Naive B cell (primary cell): ENCODE measurements at places on chromosomes 2 and 18. TPM values are rescaled to one million over a fixed set of nuclear protein-coding genes. Genes with fewer than 3 reads are reported as not detected.
A peak's percentile ranks its signal among the peaks of the same experiment; 100 is the strongest.

DNA sequence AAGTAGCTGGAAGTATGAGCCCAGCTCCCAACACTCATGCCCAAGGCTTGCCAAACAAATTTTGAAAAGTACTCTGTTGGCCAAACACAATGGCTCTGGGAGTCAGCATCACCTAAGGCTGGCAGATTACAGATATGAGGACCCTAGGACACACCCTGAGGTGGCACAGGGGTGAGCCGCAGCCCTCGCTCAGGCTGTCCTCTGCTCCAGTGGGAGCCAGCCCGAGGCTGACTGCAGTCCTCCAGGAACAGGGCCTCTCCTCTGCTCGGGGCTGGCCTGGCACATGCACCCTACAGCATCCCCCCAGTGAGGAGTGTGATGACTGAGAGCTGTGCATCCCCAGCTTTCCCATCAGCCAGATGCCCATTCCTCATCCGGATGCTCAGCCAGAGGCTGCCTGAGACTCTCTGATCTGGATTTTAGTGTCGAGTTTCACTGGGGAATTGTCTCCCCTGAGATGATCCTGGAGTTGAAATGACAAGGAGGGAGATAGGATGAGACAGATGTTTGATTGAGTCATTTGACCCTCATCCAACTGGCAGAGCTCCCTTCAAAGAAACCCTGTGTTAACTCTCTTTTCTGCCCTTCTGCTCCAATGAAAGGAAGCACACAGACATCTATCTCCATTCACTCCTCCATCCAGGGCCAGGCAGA, 269.3 kb upstream of the NCKAP5 start:
- DNase-seq, result no peak

CREG2 gene
- not detected for polyA plus RNA-seq

- no peak for DNase-seq
Measured at GRCh38 chr18:11392292-11392691, 217.1 kb upstream of the SLC35G4 start.

ITGB6 gene
- polyA plus RNA-seq, result not detected

RBM44 gene
- polyA plus RNA-seq, result not detected

GRCh38 chr2:240255165-240255491, 114.7 kb upstream of the OTOS start:
- DNase-seq, result no peak

TGFA gene
- not detected for polyA plus RNA-seq

DNA sequence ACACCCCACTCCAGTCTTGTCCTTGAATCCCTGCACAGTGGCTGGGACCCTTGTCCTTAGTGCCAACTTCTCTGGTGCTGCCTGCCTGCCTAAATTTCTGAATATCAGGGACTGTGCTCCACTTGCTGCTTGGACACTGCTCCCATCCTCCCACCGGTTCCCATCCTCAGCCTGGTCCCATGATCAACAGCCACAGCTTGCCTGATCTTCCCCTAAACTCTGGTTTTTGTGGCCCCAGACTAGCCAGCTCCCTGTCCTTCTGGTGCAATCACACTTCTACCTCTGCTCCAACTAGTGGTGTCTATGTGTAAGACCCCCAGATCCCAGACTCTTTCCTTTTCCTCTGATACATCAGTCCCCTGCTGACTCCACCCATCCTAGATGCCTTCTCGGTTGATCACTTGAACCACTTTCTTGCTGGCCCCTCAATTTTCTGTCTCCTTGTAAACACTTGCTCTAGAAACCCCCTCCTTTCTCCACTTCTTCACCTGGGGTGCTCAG, 37.2 kb upstream of the POLE4 start:
- DNase-seq, result no peak

DNA sequence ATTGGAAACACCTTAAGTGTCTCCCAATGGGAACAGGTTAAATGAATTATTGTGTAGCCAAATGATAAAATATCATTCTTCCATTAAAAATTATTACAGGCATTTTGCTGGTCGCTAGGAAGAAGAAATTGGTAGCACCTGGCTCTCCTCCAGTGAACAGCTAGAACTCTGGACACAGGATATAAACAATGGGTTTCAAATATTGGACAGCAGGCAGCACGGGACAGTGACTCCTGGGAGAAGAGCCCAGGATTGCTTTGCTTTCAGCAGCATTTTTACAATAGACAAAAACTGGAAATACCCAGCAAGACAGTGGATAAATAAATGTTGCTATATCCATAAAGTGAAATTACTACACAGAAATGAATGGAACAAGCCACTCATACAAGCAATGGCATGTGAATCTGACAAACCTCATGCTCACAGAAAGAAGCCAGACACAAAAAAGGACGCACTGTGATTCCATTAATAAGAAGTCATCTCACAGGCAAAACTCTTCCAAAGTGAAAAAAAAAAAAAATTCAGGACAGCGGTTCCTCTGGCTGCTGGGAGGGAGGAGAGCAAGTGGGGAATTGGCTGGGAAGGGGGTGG, 50.5 kb downstream of the LAMA1 start:
- DNase-seq, result no peak

CTAGE1 gene
- not detected for polyA plus RNA-seq

DNA sequence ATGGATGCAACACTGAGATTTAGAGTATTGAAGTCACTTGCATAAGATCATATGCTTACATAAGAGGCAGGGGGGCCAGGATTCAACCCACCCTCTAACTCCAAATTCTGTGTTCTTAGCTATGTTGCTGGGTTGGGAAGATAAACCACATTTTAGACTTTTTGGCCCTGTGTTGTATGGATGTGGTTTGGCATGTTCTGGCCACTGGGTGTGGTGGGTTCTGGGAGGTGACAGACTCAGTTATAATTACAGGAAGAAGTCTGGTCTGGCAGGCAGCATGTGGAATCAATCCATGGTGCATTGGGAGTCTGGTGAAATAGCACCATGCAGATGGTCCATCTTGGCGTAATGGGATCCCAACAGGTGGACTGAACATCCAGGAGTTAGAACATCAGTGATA, 138.9 kb downstream of the LTBP1 start:
- DNase-seq, result no peak

EHBP1 gene
- 1.4 TPM for polyA plus RNA-seq

GRCh38 chr2:190791976-190792575, 88.5 kb upstream of the GLS start:
- DNase-seq, result no peak

GRCh38 chr2:136767030-136767429, 1.7 kb downstream of the THSD7B start:
- no peak for DNase-seq

- no peak for DNase-seq
Measured at GRCh38 chr2:143175438-143175837, 46.2 kb downstream of the ARHGAP15 start.

RGPD6 gene
- 2.9 TPM for polyA plus RNA-seq

DNA sequence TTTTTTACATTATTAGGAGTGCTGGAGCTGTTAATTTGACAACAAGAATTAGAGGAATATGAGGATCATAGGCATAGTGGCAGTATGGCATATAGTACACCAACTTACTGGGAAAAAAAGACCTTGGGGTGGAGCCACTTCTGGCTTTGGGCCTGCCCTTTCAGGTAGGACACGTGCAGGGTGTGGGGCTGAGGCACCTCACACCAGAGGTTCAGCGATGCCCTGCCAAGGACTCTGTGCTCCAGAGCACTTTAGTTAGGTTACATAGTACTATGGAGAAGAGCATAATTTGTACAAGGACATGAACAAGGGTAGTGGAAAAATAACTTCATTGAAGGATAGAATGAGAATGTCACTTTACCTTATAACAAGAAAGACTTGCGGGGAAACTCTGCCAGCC, 77.1 kb upstream of the CD302 start:
- no peak for DNase-seq

DNA sequence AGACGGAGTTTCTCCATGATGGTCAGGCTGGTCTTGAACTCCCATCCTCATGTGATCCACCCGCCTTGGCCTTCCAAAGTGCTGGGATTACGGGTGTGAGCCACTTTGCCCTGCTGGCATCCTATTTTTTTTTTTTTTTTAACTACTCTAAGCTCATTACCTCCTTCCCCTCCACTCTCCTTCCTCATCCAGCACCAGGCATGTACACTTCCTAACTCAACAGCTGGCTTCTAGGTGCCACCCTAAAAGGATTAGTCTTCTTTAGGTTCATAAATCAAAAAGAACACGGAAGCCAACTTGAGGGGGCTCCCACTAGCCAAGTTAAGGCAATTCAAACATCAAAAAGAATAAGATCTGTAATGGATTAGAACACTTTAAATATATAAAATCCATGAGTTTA, 70.6 kb upstream of the TEX51 start:
- DNase-seq, result no peak

DNA sequence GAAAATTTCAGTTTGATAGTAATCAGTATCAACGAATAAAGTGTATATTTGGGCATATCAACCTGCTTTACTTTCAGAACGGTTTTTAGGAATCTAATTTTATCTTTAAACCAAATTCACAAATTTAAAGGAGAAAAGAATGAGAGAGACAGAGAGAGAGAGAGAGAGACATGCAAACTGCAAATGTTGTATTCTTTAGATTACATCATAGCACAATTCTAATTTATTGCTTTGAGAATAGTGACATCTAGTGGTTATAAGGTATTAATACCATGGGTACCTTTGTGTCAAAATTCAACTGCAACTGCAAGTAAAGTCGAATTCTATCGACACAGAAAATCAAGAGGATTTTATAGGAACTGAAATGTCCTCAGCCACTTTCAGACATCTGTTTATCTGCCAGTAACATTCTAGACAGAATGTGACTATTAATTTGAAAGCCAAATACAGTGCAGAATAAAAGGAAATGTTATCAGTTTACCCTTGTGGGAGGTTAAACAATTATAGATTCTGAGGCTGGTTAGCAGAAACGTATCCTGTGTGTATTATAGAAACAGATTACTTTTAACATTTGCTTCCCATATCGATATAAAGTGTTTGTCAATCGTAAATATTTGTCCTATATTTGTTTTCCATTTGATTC, 529.8 kb upstream of the VRK2 start:
- DNase-seq, result peak; percentile 11

GRCh38 chr2:12428786-12429185, 287.9 kb upstream of the TRIB2 start:
- DNase-seq, result no peak

DNA sequence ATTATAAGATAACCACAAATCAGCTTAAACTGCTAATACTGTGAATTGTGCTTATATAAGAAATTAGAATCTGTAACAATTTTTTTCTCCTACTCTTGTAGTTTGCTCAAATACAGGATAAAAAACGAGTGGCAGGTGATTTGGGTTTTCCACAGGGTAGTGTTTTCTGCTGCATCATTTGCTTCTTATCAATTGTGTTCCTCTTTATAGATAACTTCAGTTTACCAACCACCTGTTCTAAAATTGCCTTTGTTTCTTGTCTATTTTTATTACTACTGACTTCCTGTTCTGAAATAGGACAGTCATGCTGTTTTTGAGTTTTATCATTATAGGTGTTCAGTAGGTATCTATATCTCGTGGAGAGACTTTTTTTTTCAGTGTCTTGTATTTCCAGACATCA, 56.9 kb downstream of the MFSD6 start:
- no peak for DNase-seq

DNA sequence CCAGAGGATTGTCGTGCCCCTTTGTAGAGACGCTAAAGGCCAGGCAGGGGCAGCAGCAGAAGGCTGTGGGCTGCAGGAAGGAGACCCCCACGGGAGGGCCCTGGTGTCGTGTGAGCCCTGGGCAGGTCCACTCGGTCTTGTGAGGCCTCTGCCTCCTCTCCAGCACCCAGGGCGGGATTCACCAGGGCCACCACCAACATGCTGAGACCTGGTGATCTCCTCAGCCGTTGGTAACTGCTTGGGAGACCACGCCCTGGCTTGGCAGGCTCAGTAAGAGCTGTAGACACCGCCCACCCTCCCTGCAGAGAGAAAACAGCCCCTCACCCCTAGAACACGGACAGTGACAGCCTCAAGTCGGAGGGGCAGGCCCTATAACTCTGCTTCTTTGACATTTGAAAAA, 21.1 kb downstream of the MBP start:
- DNase-seq, result no peak

GRCh38 chr2:58497168-58497567, 256.0 kb upstream of the FANCL start:
- DNase-seq, result no peak

DNA sequence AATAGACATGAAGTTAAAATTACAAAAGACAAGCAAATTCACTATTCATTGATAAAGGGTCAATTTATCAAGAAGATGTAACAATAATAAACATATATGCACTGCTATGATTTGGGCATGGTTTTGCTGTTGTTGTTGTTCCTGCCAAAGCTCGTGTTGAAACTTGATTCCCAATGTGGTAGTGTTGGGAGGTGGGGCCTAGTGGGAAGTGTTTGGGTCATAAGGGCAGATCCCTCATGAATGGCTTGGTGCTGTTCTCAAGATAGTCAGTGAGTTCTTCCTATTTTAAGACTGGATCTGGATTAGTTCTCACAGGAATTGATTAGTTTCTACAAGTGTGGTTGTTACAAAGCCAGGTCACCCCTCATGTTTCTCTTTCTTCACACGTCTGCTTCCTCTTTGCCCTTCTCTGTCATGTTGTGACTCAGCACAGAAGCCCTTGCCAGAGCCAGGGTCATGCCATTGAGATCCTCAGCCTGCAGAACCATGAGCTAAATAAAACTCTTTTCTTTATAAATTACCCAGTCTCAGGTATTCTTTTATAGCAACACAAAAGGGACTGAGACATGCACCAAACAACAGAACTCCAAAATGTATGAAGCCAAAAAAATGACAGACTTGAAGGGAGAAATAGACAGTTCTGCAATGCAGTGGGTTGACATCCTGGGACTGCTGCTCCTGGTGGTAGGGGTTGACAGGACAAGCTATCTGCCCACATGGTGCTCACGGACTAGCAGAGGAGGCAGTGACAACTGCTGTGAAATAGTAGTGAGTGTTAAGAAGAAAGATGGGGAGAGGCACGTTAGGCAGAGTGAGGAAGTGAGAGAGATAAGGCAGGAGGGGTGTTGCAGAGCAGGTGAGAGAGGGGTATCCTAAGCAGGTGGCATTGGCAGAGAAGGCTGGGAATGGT, 18.6 kb upstream of the SKA1 start:
- DNase-seq, result peak; percentile 30

GRCh38 chr2:41878056-41878455, 169.8 kb upstream of the PKDCC start:
- no peak for DNase-seq

ST6GAL2 gene
- not detected for polyA plus RNA-seq

DNA sequence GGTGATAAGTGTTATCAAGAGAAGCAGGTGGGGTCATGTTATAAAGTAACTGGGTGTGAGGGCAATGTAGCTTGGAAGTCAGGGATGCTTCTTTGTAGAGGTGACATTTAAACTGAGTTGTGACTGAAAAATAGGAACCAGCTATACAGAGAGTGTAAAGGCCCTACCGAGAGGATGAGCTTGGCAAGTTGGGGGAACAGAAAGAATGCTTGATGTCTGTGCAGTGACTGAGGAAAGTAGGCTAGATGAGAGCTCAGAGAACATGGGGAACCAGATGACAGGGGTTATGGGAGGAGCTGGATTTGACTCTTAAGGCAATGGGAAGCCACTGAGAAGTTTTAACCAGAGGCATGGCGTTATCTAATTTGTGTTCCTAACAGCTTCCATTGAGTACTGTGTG, 115.3 kb downstream of the DOCK10 start:
- DNase-seq, result no peak

GRCh38 chr2:164757934-164758695, 83.5 kb downstream of the COBLL1 start:
- no peak for DNase-seq
